Activated naive CD4-positive, alpha-beta T cell treated with anti-CD3 and anti-CD28 coated beads for 36 hours (primary cell): ENCODE measurements at places on chromosomes 7 and 10. TPM values are rescaled to one million over a fixed set of nuclear protein-coding genes. Genes with fewer than 3 reads are reported as not detected.

The DUSP5 gene
- total RNA-seq = 51.0 TPM

The CCZ1 gene
- 87.2 TPM for total RNA-seq

The ZNF25 gene
- 9.4 TPM for total RNA-seq

The FAM20C gene
- 0.91 TPM for total RNA-seq

The FEZF1 gene
- total RNA-seq = not detected

The PCDH15 gene
- not detected for total RNA-seq

The GJD4 gene
- not detected for total RNA-seq

The TMEM184A gene
- not detected for total RNA-seq

DNA sequence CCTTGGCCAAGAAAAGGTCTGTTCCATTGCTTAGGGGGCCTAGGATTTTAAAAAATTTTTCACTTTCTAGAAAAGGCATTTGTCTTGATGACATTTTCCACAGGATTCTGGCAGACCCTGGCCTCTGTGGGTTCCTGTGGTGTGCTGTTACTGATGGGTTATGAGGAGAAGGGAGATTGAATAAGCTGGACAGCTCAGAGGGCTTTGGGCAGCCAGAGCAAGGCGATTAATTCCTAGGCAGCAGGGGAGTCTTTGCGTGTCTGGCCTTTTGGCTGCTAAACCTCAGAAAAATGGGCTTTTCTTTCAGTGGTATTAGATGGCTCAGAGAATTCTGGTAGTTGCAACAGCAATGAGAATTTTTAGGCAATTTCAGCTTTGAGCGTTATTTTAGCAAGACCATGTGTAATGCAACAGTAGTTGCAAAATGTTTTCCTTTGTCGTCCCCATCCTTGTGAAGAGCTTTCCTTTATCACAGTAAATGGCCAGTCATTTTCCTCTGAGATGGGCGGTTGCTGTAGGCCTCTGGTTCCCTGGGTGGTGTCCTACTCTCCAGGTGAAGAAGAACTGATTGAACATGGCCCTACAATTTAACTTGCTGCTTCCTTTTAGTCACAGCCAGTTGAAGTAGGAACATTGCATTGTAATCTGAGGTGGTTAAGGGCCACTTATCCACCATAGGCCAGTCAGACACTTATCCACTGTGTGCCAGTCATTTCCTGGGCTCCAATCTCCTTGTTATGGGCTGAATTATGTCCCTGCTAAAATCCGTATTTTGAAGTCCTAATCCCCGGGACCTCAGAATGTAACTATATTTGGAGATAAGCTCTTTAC, 43.2 kb downstream of the SH2D4B start:
- no peak for DNase-seq

DNA sequence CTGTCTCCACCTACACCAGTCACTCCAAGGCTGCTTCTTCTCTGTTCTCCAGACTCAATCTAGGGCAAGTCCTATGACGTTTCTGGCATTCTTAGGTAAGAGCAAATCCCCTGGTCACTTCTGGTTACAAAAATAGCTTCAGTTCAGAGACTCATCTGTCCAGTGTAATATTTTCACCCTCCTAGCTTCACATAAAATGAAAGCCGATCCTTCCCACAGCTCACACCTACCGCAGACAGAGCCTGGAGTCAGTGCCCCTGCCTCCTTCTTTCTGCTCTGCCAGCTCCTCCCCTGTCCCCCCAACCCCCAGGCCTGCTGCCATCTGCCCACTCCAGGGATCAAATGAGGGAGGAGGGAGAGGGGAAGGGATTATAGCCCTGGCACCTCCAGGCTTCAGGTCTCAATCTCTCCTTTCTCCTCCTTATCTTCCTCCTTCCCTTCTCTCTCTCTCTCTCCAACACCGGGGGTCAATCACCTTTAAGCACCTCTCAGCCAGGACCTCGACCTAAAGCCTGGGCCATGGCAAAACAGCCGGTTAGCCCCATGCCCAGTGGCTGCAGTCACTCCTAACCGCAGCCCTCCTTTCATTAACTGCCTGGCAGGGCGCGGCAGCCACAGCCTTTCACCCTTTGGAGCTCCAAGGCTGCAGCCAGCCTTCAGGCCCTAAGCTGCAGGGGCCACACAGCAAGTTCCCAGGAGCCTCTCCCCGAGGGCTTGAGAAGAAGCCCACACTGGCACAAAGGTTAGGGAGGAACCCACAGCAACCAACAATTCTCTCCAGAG, 292.6 kb upstream of the MGMT start:
- no peak for DNase-seq

- no peak for DNase-seq
These were observed 115.5 kb downstream of the PHTF2 start for GRCh38 chr7:77913977-77914607.

DNA sequence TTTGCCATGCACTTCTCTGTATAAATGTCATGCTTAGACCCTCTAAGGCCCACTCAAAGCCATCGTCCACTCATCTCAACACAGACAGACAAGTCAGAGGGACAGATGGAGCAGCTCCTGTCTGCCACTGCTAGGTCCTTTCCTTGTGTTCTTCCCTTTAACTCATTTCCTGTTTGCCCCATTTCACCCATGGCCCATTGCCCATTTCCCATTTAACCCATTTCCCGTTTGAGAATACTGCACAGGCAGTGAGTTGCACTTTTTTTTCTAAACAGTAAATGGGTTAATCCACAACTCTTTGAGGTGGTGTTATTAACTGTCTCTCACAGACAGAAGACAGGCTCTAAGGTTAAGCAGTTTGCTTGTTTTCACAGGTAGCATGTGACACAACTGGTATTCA, 179.3 kb downstream of the NPSR1 start:
- DNase-seq = no peak

DNA sequence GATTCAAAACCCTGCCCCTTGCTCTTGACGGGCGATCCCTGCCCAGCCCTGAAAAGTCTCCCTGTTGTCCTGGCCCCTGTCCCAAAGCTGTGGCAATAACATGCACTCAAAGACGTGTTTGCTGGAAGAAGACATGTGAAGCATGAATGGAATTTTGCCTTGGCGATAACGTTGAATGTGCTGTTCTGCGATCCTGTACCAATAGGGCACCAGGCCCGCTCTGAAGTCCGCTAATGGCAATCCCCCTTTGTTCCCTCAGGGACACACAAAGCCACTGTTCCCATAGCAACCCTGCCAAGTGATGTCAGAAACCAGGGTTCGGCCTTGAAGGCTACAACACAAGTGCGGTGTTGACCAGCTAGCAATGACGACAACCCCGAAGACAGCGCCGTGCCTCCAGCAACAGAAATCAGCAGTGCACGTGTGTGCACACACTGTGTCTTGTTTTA, 284.6 kb downstream of the KLF6 start:
- DNase-seq = no peak

GRCh38 chr10:97499561-97500296, 1.0 kb downstream of the UBTD1 start:
- DNase-seq = no peak

DNA sequence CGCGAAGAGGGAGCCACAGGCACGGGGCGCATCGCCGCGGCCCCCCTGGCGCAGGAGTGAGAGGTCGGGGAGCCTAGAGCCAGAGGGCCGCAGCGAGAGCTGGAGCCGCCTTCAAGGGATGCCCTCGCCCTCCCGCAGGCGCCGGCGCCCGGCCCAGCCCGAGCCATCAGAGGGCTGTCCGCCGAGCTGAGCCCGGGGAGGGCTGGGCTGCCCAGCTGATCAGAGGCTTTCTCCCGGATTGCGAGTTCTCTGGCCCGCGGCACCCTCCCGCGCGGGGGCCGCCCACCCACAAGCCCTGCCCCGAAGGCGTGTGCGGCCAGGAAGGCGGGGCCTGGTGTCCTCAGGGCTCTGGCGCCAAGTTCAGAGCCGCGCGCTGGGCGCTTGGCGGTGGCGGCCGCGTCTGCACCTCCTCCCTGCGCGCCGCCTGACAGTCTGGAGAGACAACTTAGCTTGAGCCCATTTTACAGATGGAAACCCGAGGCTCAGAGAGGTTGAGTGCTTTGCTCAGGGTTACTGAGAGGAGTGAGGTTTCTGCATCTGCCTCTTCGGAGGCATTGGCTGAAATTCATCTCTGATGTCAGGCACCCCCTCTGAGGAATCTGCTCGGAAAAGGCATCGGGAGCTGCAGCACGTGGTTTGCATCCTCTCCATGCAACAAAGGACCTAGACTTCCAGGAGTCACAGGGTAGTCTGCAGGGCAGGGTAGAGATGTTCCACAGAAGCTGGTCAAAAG, 3.8 kb upstream of the ANTXRL start:
- no peak for DNase-seq
